ENCODE measurements at places on chromosomes 4 and X.
A peak's percentile ranks its signal among the peaks of the same experiment; 100 is the strongest.

GRCh38 chr4:109389369-109390114 is 44.1 kb upstream of the SEC24B start:
- no peak for DNase-seq

DNA sequence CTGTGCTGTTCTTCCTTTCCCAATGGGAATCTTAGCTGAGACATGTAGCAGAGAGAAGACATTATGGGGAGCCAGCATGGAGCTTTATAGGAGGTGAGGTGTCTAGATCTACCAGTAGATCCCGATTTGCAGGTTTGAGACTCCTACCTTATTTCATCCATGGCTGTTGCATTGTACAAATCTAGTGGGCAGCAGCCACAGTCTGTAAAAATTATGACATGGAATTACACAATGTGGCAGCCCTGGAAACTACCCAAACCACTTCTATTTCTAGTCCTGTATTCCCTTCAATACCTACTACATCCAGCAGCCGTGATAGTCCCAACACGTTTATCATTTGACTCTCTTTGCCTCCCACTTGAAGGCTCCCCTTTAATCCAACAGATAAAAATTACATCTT is 8.1 kb downstream of the ATP7A start:
- peak; percentile 32 for DNase-seq

- no peak for DNase-seq
Measured at GRCh38 chrX:18034945-18035344, 173.8 kb upstream of the RAI2 start.

DNA sequence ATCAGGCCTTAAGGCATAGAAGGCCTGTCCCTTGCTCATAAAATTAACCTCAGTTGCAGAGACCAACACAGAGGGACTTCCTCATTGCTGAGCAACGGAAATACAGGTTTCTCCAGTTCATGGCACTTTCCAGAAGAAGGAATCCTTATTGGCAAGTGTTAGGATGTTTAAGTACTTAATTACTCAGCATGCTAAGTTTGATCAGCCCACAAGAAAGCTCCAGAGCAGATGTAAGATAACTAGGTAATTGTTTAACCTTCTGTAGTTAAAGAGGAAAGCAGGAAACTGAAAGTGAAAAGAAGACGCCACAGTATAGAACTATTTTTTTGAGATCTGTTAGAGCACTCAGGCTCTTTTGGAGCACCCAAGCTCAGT is 33.5 kb downstream of the SMS start:
- no peak for DNase-seq

GRCh38 chrX:133415276-133416105 is at the start of gene GPC4:
TSS of gene GPC4 (minus strand) at chrX:133415489. CDS start at chrX:133414965, 524 bp downstream.
- DNase-seq: no peak

GRCh38 chrX:47751670-47752069 is 85.0 kb upstream of the ZNF81 start:
- peak; percentile 19 for DNase-seq

GRCh38 chrX:114797494-114797893 is 213.6 kb downstream of the HTR2C start:
- no peak for DNase-seq

GRCh38 chrX:84729809-84730208 is 227.6 kb upstream of the HDX start:
- peak; percentile 13 for DNase-seq

DNA sequence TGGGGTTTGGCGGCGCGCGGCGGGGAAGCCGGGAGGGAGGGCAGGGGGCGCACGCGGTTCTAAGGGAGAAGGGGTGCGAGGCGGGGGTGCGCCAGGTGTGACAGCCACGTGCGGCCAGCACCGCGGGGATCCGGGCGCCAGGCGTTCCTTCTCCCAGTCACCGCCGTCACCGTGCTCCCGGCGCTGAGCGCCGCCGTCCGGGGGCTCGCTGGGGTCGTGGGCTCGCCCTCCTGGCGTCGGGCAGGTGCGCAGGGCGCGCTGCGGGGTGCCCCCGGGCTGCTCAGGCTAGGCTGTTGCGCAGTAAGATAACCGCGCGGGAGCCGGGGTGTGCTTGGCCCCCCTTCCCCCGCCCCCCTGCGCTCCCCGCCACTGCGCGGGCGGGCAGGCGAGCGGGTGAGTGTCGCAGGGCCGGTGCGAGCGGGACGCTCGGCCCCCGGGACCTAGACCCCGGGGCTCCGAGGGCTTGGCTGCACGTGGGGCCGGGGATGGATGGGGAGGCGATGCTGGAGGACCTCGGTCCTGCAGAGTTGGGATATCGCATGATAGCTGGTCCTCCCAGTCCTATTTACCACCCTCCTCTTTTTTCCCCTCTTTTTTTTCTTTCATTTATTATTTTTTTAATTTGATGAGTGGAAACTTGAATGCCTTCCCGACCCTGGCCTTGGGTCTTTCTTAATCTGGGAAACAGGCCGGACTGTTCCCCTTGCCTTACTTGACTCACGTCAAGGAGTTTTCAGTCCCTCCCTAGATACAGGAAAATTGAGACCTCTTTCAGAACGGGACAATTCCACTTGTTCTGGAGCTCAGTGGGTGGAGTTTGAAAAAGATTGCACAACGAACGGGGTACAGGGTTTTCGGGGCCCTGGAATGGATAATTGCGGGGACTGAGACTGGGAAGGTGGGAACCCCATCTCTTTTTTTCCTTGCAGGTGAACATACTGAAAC is 797 bp downstream of the TXLNG start:
- DNase-seq: peak; percentile 28

DNA sequence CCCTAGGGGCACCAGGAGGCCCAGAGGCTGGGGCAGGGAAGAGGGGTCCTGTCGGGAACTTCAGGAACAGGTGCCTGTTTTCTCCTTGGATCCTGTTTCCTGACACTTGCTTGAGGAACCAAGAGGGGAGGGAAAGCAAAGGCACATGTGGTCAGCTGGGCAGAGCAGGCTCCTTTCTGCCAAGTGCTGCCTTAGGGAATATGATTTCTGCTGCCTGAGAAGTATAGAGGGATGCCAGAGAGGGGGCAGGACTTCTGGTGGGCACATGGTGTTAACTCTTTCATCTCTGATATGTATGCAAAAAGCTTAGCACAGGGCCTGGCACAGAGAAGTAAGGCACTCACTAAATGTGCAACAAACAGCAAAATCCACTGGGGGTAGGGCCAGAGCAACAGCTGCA is 51.2 kb upstream of the PJA1 start:
- no peak for DNase-seq

All from fibroblast of villous mesenchyme (primary cell).